HFFc6 (cell line): ENCODE measurements at places on chromosomes 1 and 21. TPM values are rescaled to one million over a fixed set of nuclear protein-coding genes. Genes with fewer than 3 reads are reported as not detected.

DNA sequence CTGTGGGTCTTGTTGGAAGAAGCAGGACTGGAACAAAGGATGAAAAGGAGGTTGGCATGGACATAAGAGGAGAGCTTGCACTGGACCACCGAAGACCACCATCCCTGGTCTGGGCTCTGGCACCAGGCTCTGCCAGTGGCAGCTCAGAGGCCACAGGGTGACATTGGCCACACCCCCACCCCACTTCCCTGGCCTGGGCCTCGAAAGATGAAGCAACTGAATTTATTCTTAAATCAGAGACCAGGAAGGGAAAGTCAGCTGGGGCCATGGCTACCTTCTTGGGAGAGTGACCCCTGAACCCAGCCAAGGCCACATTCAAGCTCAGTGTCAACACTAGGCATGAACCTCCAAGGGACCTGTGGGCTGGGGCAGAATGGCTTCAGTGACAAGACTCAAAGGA, 4.0 kb downstream of the KLHDC7A start:
- no peak overlapping the region for H3K27ac ChIP-seq
- H3K4me3 ChIP-seq, result no peak overlapping the region
- DNase-seq, result no peak
- no peaks in the 10 kb centered on the region; the same call in 1 of the 2 replicates for H3K27me3 ChIP-seq
- H3K36me3 ChIP-seq, result 0 out of 2 replicates have a peak, but pooled peaks cover 9% of the 10 kb centered on the region
- H3K4me1 ChIP-seq, result no peaks in the 10 kb centered on the region

DNA sequence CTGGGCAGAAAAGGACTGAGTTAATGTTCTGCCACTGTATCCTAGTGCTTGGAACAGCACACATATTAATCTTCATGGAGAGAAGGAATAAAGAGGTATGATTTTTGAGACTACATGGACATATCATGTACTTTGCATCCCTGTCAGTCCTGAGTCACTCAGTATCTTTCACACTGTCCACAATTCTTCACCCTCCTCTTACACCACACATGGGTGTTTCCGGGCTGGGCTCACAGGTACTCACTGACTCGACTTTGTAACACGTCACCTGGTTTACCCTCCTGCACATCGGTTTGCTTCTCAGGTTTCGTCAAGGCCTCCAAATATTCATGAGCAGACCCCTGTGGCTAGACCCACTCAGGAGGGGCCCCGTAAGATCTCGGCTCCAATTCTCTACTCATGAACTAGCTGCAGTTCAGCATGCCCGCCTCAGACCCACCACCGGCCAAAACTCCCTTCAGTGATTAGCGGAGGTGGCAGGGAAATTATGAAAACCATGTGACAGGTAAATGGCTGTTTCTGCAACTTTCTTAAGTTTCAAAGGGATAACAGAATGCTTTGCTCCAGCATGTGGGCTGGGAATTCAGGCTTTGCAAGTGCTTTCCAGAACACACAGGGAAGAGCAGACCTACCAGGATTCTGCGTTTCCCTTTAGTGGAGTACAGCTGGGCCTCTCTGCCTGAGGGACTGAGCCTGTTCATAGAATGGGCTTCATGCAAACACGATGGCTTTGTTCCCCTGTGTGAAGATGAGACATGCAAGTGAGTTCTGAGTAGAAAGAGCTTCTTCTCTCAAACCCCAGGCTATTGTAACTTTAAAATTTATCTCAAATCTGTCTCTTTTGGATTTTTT, 31.3 kb upstream of the TRABD2B start:
- no peaks in the 10 kb centered on the region; the same call in 1 of the 2 replicates for H3K27me3 ChIP-seq
- DNase-seq, result no peak
- H3K27ac ChIP-seq, result no peak overlapping the region
- H3K4me3 ChIP-seq, result no peak overlapping the region
- no peaks in the 10 kb centered on the region for H3K4me1 ChIP-seq

PUSL1 gene
- total RNA-seq, result 27.1 to 30.4 TPM (median 29.8 TPM) in 3 replicates

DNA sequence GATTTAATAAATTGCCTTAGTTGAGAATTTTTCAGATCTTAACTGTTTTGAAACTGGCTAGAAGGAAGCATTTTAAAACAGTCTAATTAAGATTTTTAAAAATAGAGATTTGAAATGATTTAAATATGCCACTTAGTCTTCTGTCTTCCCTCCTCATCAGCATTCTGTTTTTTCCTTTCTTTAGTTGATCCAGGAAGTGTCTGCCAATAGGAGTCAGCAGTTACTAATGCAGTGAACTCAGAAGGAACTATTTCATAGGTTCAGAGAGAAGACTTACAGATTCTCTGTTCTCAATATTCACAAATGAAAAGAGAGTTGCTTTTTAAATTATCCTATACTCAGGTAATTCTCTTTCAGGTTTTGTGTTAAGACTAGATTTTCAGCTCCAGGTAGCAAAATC, 84.5 kb downstream of the RPS6KC1 start:
- H3K4me1 ChIP-seq, result peaks cover 59% of the 10 kb centered on the region
- no peak overlapping the region; the same call in 1 of the 2 replicates for H3K4me3 ChIP-seq
- H3K36me3 ChIP-seq, result peaks cover 28% of the 10 kb centered on the region
- peak; percentile 23 for DNase-seq
- H3K27ac ChIP-seq, result peak overlapping the region; percentile 12; the same call in 1 of the 2 replicates
- no peaks in the 10 kb centered on the region for H3K27me3 ChIP-seq

GRCh38 chr1:152961226-152961891, 9.1 kb upstream of the SPRR4 start:
- DNase-seq, result no peak
- no peak overlapping the region for H3K4me3 ChIP-seq
- no peaks in the 10 kb centered on the region; the same call in 1 of the 2 replicates for H3K36me3 ChIP-seq
- H3K27me3 ChIP-seq, result peaks cover 3% of the 10 kb centered on the region
- no peak overlapping the region for H3K27ac ChIP-seq
- no peaks in the 10 kb centered on the region for H3K4me1 ChIP-seq

- no peak for DNase-seq
- H3K4me1 ChIP-seq, result peaks cover 29% of the 10 kb centered on the region
- H3K36me3 ChIP-seq, result peaks cover 11% of the 10 kb centered on the region
Measured at GRCh38 chr1:53139951-53140361, 2.5 kb downstream of the SLC1A7 start.

DNA sequence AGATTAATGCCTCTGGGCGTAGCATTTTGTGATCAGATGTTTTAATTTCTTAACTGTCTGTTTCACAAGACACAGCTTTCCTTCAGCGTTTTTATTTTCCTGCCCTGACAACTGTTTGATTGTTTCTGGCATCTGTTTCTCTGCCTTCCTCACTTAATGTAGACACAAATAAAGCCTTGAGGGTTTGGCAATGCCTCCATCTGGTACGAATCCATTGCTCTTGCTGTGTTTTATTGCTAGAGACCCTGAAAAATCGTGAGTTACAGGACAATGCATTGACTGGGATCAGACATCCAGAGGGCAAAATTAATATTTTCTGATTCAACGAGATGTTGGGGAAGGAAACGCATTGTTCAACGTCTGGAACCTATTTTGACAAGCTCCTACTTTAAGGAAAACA, 363.5 kb downstream of the MRPL39 start:
- peaks cover 2% of the 10 kb centered on the region for H3K27me3 ChIP-seq
- no peak overlapping the region for H3K4me3 ChIP-seq
- DNase-seq, result no peak
- H3K27ac ChIP-seq, result no peak overlapping the region
- no peaks in the 10 kb centered on the region; the same call in 1 of the 2 replicates for H3K4me1 ChIP-seq

SNX7 gene
- 23.5 to 35.2 TPM (median 28.9 TPM) in 3 replicates for total RNA-seq

DNA sequence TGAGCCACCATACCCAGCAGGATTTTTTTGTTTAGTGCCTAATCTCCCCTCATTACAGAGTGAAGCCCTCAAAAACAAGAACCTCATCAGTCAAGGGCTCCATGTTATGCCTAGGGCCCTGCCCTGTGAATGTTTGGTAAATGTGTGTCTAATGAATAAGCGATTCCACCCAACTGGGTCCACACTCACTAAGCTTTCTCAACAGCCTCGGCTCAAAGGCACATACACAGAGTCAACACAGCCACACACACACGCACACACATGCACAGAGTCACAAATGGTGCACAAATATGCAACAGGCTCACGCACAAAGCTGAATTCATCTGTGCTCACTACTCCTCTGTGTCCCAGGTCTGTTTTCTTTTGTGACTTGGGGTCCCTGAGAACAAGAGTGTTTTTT, 11.7 kb upstream of the SYNC start:
- no peak overlapping the region for H3K27ac ChIP-seq
- H3K4me1 ChIP-seq, result peaks cover 20% of the 10 kb centered on the region

DNA sequence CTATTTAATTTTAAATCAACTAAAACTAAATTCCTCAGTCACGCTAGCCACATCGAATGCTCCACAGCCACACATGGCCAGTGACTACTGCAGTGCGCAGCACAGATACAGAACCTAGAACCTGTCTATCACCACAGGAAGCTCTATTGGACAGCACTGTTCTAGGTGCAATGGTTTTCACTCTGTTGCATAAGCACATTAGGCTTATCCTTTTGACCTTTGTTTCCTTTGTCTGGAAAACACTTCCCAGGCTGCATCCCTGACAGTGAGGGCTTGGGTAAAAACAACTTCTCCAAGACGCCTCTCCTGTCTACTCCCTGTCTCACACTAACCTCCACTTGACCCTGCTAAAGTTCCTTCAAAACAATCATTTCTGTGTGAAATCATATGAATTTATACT, 33.6 kb upstream of the RAP1GAP start:
- H3K4me3 ChIP-seq, result peak overlapping the region; percentile 67
- peak overlapping the region; percentile 95 for H3K27ac ChIP-seq
- H3K4me1 ChIP-seq, result peaks cover 50% of the 10 kb centered on the region
- H3K27me3 ChIP-seq, result no peaks in the 10 kb centered on the region

DNA sequence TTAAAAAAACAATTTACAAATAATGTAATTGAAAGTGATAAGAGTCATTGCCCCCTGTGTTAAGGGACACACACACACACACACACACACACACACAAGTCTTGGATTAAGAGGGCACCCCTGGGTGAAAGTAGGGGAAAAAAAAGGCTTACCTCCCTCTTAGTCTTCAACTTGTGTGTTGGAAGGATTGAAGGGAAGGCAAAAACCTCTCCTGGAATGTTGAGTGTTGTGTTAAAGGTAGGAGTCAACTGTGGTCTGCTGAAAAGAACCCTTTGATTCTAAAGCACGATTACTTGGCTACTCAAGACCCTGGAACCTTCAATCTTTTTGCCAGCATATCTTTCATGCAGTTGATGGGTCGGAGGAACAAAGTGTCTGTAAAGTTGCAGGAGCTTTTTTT, 6.4 kb downstream of the PBX1 start:
- peak overlapping the region; percentile 99 for H3K4me3 ChIP-seq
- peaks cover 18% of the 10 kb centered on the region for H3K36me3 ChIP-seq
- no peaks in the 10 kb centered on the region; the same call in 1 of the 2 replicates for H3K27me3 ChIP-seq

GRCh38 chr1:216600730-216601609, 122.3 kb downstream of the ESRRG start:
- DNase-seq, result peak; percentile 57
- peak overlapping the region; percentile 91 for H3K4me3 ChIP-seq
- no peaks in the 10 kb centered on the region; the same call in 1 of the 2 replicates for H3K27me3 ChIP-seq

- H3K36me3 ChIP-seq, result no peaks in the 10 kb centered on the region
- H3K27me3 ChIP-seq, result no peaks in the 10 kb centered on the region; the same call in none of the 2 replicates
- H3K4me3 ChIP-seq, result no peak overlapping the region
Measured at GRCh38 chr1:244496186-244496585, 35.1 kb downstream of the CATSPERE start.

- H3K27me3 ChIP-seq, result no peaks in the 10 kb centered on the region
- no peak overlapping the region for H3K27ac ChIP-seq
- no peaks in the 10 kb centered on the region for H3K36me3 ChIP-seq
- no peak overlapping the region for H3K4me3 ChIP-seq
Measured at GRCh38 chr1:106912131-106912530, 144.3 kb upstream of the PRMT6 start.

DNA sequence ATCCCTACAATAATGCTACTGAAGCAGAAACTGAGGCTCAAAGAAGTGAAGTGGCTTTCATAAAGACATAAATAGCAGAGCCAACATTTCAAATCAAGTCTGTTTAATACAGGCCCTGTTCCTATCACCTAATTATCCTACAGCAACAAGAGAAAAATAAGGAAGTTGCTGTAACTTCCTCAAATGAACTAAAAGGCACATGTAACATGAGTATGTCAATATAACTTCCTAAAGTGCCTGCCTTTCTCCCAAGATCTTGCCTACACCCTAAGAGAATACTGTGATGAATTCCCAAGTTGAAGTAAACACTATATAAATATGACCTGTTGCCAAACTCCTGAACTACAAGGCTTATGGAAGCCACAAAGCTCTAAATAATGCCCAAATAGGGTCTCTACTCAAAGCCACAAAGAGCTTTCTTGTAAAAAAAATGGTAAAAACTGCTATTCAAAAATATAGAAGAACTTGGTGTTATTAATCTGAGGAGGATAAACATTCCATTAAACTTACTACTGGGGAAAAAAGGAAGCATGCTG, 8.6 kb downstream of the BEND5 start:
- no peak overlapping the region for H3K4me3 ChIP-seq
- no peaks in the 10 kb centered on the region for H3K4me1 ChIP-seq
- H3K27ac ChIP-seq, result no peak overlapping the region
- no peaks in the 10 kb centered on the region; the same call in 1 of the 2 replicates for H3K27me3 ChIP-seq
- peaks cover 11% of the 10 kb centered on the region for H3K36me3 ChIP-seq

DNA sequence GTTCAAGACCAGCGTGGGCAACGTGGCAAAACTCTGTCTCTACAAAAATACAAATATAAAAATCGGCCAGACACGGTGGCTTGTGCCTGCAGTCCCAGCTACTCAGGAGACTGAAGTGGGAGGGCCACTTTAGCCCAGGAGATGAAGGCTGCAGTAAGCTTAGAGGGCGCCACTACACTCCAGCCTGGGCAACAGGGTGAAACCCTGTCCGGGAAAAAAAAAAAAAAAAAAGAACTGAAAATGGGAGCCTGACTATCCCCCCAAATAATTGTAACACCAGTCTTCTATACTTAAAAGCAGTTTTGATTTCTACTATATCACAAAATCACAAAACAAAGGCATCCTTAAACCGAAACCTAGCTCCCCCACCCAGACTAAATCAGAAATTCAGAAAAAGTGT, 60.3 kb downstream of the CDC42BPA start:
- no peak for DNase-seq
- H3K27ac ChIP-seq, result no peak overlapping the region
- no peaks in the 10 kb centered on the region for H3K27me3 ChIP-seq
- no peak overlapping the region for H3K4me3 ChIP-seq
- H3K36me3 ChIP-seq, result peaks cover 3% of the 10 kb centered on the region
- peaks cover 24% of the 10 kb centered on the region for H3K4me1 ChIP-seq

DNA sequence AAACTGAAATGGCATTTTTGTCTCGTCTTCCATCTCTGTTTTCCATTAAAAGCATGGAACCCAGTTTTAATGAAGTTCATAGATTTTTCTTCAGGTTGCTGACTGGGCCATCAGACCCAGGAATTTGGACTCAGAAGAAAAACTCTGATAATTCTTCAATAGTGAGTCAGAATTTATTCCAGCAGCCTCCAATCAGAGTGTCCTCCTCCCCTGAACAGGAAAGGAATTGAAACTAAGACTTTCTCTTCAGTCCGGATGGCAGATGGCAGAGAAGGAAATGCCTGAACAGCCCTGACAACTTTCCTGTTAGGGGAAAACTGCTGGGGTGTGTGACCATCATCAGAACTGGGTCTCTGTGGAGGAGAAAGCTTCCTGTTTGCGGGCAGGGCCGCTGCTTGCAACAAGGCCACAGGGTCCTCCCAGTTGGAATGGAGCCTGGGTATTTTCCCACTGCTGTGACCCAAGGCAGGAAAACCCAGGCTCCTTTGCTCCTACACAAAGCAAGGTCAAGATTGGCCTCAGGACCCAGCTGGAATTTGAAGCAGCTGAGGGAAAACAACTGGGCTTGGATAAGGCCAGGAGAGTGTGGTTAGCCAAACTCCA, 20.7 kb downstream of the CD34 start:
- peak overlapping the region; percentile 77 for H3K4me3 ChIP-seq
- H3K36me3 ChIP-seq, result no peaks in the 10 kb centered on the region
- peaks cover 53% of the 10 kb centered on the region for H3K4me1 ChIP-seq
- peak overlapping the region; percentile 95 for H3K27ac ChIP-seq

IQGAP3 gene
- 13.4 to 33.3 TPM (median 25.5 TPM) in 3 replicates for total RNA-seq

PGLYRP4 gene
- not detected in 2 replicates for total RNA-seq

- peaks cover 87% of the 10 kb centered on the region for H3K36me3 ChIP-seq
- H3K4me1 ChIP-seq, result peaks cover 25% of the 10 kb centered on the region
- peaks cover 4% of the 10 kb centered on the region for H3K27me3 ChIP-seq
- no peak overlapping the region for H3K27ac ChIP-seq
- no peak for DNase-seq
- H3K4me3 ChIP-seq, result no peak overlapping the region
Measured at GRCh38 chr1:170548497-170548896, 16.5 kb downstream of the GORAB start.

ZNF648 gene
- total RNA-seq, result not detected in 3 replicates
